ENCODE measurements at places on chromosomes 11 and 22. TPM values are rescaled to one million over a fixed set of nuclear protein-coding genes. Genes with fewer than 3 reads are reported as not detected.

INSC gene
- total RNA-seq = 0.32 TPM

ZC3H12C gene
- 15.0 TPM for total RNA-seq

LDHAL6A gene
- total RNA-seq = not detected

- no peak overlapping the region for H3K4me3 ChIP-seq
- H3K36me3 ChIP-seq = peaks cover 9% of the 10 kb centered on the region
- no peaks in the 10 kb centered on the region for H3K4me1 ChIP-seq
- no peak overlapping the region for H3K27ac ChIP-seq
Measured at GRCh38 chr22:20771918-20772625, 1.8 kb upstream of the SERPIND1 start.

- peak overlapping the region; percentile 80 for H3K4me3 ChIP-seq
- no peaks in the 10 kb centered on the region for H3K27me3 ChIP-seq
- peak overlapping the region; percentile 86 for H3K27ac ChIP-seq
- H3K4me1 ChIP-seq = peaks cover 8% of the 10 kb centered on the region
- H3K36me3 ChIP-seq = no peaks in the 10 kb centered on the region
- DNase-seq = peak; percentile 97
Measured at GRCh38 chr11:71787098-71787823, 45.7 kb upstream of the DEFB108B start.

ANO1 gene
- 133 TPM for total RNA-seq

DNA sequence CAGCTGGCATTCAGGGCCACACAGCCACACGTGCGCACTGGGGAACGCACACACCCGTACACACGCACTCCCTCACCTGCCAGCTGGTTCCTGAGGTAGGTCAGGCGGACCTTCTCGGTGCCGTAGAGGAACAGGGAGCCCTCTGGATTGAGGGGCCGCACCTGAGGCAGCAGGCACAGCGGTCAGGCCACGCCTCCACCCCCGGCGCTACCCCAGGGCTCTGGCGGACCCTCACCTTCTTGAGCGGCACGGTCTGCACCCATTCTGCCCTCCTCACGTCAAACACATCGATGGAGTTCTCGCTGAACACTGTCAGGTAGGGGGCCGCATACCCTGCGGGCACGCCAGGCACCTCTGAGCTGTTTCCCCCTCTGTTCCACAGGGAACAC is 17.0 kb downstream of the CDC42BPG start:
- H3K27me3 ChIP-seq = no peaks in the 10 kb centered on the region
- no peak overlapping the region for H3K27ac ChIP-seq
- no peak for DNase-seq
- H3K36me3 ChIP-seq = peaks cover 67% of the 10 kb centered on the region
- no peak overlapping the region for H3K4me3 ChIP-seq

DNA sequence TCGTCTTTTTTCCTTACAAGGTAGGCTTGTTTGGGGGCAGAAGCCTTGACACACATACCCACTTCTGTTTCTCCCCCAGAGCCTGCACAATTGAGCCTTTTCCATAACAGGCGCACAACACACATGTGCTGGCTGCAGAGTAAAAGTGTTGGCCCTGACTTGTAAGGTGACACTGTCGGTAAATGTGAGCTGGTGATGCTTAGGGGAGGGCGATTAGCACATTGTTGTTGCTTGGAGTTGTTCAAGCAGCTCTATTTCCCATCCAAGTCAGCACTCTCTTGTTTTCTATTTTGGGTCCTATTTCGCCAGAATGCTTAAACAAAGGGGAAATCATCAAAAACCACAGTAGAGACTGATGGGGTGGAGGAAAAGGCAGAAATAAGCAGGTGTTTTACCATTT is 51.9 kb upstream of the PTPRJ start:
- no peaks in the 10 kb centered on the region for H3K27me3 ChIP-seq
- H3K4me1 ChIP-seq = peaks cover 13% of the 10 kb centered on the region
- H3K36me3 ChIP-seq = no peaks in the 10 kb centered on the region
- H3K27ac ChIP-seq = no peak overlapping the region

DNA sequence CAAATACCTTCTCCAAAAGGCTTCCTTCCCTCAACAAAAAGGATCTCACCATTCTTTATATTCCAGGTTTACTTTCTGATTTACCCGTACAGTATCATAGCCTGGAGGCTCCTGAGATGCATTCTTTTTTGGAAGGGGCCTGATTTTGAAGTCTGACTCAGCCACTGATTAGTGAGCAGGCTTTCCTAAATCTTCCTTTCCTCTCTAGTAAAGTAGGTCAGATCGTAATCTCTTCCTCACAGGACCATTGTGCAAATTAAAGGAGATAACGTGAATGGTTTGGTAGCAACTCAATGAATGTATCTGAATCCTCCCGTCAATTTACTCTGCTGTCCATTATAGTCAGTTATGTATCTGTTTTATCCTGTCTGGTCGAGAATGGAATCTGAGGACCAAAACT is 227.7 kb upstream of the ANO5 start:
- H3K27ac ChIP-seq = no peak overlapping the region
- H3K4me3 ChIP-seq = no peak overlapping the region
- no peaks in the 10 kb centered on the region for H3K36me3 ChIP-seq
- no peaks in the 10 kb centered on the region for H3K27me3 ChIP-seq
- DNase-seq = no peak

BCO2 gene
- 28.2 TPM for total RNA-seq

SSTR3 gene
- not detected for total RNA-seq

DNA sequence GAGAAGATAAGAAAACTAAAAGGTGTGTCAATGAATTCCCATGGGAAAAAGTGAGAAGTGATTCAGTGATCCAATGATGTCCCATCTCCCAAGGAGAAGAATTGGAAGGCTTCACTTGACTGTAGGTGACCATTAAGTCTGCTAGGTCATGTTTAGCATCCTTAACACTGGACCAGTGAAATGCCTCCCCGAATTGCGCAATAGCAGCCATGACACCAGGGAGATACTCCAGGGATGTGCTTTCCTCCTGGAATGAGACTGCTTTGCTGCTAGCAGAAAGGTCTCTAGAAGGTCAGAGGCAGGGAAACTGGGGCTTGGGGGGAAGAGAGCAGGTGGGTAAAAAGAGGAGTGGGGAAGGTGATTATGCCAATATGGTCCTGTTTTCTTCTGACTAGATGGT is 364.3 kb downstream of the OPCML start:
- H3K36me3 ChIP-seq = no peaks in the 10 kb centered on the region
- no peak for DNase-seq
- H3K4me1 ChIP-seq = peaks cover 5% of the 10 kb centered on the region
- H3K27me3 ChIP-seq = no peaks in the 10 kb centered on the region
- no peak overlapping the region for H3K4me3 ChIP-seq
- no peak overlapping the region for H3K27ac ChIP-seq
